ENCODE measurements at places on chromosomes 2 and 18.

DNA sequence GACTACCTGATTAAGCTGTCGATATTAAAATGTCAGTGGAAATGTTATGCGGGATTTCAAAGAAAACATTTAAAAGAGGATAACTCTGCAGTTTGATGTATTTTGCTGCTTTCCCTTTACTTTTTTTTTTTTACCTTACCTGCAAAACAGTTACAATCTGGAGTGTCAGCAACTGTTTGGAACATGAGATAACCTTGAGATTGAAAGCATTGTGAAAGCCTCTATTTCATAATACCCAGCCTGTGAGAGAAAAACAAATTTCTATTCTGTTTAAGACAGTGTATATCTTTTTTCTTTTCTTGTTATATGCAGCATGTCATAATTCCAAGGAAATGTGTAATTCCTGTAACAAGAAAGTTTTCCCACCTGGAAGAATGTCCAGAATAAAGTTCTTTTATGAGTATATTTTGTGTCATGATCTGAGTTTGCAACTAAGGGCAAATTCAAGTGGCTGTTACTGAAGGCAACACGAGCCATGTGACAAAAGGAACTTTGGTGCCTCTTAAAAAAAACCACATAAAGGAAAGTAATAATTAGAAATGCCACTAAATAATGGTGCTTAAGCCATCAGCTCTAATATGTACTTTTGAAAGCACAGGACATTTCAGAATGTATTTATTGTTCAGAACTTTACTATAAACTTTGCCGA is 297.0 kb upstream of the DSEL start:
- no peak for DNase-seq

DNA sequence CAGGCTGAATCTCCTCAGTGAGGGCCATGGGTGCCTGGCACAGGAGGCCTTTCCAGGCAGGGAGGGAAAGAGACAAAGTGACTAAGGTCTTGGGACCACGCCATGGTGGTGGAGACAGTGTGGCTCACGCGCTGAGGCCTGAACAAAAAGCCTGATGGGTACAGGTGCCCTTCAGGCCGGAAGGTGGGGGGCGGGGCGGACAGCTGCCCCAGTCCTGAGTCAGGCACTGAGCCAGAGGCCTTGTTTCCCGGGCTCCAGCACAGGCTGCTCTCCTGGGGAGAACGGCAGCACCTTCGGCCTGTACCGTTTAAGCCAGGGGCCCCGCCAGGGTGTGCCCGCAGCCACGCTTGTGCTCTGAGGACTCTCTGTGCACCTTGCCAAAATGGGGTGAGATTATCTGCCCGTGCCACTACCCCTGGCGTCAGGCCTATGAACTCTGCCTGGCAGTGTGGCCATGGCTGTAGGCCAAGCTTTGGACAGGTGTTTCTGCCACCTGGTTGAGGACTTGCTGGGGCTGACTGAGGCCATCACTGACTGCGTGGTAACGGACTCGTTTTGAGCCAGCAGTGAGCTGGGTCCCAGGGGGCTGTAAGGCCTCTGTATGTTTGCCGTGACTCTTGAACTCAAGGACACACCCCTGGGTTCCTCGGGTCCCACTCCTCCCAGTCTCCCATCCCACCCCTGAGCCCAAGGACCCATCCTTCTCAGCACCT is 31.7 kb upstream of the DNMT3A start:
- no peak for DNase-seq

GRCh38 chr2:219946529-219946928 is 319.1 kb downstream of the SLC4A3 start:
- DNase-seq: no peak

DNA sequence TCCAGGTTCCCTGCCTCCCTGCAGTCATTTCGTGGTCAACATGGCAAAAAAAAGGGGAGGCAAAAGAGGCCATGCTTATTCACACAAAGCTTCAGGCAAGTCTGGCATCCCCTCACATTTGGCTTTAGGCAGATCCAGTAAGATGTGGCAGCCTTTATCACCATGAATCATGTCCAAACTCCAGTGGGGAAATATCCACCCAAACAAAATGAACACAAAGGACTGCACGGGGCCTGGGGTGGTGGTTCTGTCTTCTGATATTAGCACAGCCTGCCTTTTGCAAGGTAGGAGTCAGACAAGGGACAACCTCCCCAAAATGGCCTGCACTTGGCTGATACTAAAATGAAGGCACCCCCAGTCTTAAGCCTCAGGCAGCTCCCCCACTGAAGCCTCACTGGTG is 129.9 kb downstream of the ZBTB7C start:
- no peak for DNase-seq

DNA sequence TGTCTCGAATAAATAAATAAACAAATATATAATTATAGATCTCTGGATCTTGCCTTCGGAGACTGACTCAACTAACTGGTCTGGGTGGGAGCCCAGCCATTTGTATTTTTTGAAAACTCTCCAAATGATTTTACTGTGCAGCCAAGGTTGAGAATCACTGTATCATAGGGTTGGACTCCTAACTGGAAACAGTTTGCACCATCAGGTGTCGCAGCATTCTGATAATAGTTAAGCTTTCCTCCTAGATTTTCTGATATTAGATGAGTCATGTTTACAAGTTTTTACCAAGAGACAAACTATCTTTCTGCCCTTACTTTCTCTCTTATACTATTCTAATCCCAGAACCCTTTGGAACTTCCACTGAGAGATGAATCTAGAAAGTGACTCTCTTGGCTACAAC is 16.8 kb downstream of the IL37 start:
- no peak for DNase-seq

- DNase-seq: no peak
Measured at GRCh38 chr2:110172506-110172905, 32.3 kb downstream of the NPHP1 start.

GRCh38 chr2:176118601-176119339 is 2.2 kb downstream of the HOXD10 start:
- no peak for DNase-seq

DNA sequence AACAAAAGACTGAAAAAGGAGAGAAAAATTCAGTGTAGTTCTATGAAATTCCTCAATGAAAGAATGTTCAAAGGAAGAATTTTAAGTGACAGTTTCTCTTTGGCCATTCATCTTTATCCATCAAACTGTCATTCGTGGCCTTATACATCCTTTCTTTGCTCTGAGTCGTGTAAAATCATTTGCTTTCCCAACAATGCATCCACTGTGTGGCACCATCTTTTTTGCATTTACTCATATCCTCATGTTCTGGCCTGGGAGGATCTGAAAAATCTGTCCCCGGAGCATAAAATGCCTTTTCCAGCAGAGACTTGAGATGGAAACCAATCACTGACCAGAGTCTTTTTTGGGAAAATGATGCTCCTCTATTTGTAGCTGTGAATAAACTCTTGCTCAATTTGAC is 240.3 kb upstream of the ETAA1 start:
- no peak for DNase-seq
